A549 treated with GW870086 at 1 μM for 4 hours (cell line): ENCODE measurements at places on chromosomes 7 and 10. TPM values are rescaled to one million over a fixed set of nuclear protein-coding genes. Genes with fewer than 3 reads are reported as not detected.

Gene OR2A14
- not detected in 5 replicates for total RNA-seq

Gene KEL
- not detected in 5 replicates for total RNA-seq

Gene GNGT1
- not detected in 5 replicates for total RNA-seq

Gene GTF2I
- total RNA-seq, result 74.7 to 105 TPM (median 87.9 TPM) in 5 replicates

Gene MYO1G
- 0.10 to 0.26 TPM (median 0.17 TPM) in 5 replicates for total RNA-seq

Gene OGDHL
- 0.13 to 0.49 TPM (median 0.21 TPM) in 5 replicates for total RNA-seq

Gene SLC18A3
- not detected in 5 replicates for total RNA-seq

Gene ANXA8L1
- total RNA-seq, result 91.6 to 129 TPM (median 112 TPM) in 5 replicates

Gene MEPCE
- 32.4 to 45.9 TPM (median 39.6 TPM) in 5 replicates for total RNA-seq

Gene FANK1
- total RNA-seq, result 2.3 to 3.4 TPM (median 2.9 TPM) in 5 replicates

Gene NPTX2
- 0.10 to 0.27 TPM (median 0.13 TPM) in 5 replicates for total RNA-seq

Gene LRIT1
- total RNA-seq, result not detected in 5 replicates

Gene DGKI
- 0.22 to 0.33 TPM (median 0.25 TPM) in 4 of 5 replicates, not detected in the other for total RNA-seq

Gene MRLN
- total RNA-seq, result not detected in 5 replicates

Gene PDLIM1
- 221 to 244 TPM (median 231 TPM) in 5 replicates for total RNA-seq

Gene STEAP2
- 3.0 to 4.7 TPM (median 4.2 TPM) in 5 replicates for total RNA-seq

Gene ZPBP
- not detected in 5 replicates for total RNA-seq

Gene SAMD9L
- total RNA-seq, result 0.54 to 1.2 TPM (median 0.81 TPM) in 5 replicates

Gene PTF1A
- not detected in 5 replicates for total RNA-seq

Gene GRM8
- not detected in 5 replicates for total RNA-seq

Gene CDHR1
- 0.06 to 0.26 TPM (median 0.15 TPM) in 5 replicates for total RNA-seq

Gene OPN1SW
- total RNA-seq, result not detected in 5 replicates

Gene APBB1IP
- total RNA-seq, result 5.7 to 6.8 TPM (median 6.5 TPM) in 5 replicates

Gene OSBPL3
- total RNA-seq, result 11.5 to 16.5 TPM (median 13.6 TPM) in 5 replicates

Gene PDE1C
- 2.5 to 3.8 TPM (median 3.3 TPM) in 5 replicates for total RNA-seq
